ENCODE measurements at places on chromosomes 16 and 17.

DNA sequence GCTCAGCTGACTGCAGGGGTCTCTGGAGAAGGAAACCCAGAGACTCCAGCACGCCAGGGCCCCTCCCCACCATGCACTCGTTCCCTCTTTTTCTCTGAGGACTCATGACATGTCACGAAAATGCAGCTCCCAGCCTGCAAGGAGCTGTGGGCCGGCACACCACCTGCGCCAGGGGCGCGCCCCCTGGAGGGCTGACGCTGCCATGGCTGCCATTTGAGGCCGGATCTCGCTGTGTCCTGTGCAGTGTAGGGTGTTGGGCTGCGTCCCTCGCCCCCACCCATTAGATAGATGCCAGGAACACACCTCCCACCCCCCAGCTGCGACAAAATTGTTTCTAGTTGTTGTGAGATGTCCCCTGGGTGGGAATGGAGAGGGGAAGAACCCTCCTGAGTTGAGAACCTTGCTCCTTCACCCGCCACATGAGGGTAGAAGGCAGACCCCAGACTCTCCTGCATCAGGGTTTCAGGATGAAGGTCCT is 8.2 kb downstream of the SYNGR2 start:
- DNase-seq, result peak; percentile 79

DNA sequence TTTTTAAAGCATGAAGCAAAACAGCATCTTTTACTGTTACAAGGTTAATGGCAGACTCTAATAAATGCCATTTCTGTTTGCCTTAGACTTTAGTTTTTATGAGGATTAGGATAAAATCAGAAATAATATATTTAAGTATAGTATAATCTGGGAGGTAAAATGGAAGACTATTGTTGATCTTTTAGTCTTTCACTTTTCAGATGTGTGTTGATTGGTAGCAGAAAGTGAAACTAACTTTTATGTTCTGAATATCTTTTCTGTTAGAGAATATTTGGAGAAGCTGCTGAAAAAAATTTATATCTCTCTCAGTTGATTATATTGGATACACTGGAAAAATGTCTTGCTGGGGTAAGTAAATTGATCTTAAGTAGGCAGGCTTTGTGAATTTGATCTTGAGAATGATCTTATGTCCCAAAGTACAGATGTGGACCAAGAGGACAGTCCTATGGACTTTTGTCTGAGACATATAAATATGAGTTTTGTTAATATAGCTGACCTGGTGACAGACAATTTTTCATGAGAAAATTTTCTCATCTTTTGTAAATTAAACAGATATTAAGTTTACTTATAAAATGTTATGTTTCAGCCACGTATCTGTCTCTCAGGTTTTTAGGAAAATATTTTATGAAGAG is 64.1 kb downstream of the NF1 start:
- no peak for DNase-seq

DNA sequence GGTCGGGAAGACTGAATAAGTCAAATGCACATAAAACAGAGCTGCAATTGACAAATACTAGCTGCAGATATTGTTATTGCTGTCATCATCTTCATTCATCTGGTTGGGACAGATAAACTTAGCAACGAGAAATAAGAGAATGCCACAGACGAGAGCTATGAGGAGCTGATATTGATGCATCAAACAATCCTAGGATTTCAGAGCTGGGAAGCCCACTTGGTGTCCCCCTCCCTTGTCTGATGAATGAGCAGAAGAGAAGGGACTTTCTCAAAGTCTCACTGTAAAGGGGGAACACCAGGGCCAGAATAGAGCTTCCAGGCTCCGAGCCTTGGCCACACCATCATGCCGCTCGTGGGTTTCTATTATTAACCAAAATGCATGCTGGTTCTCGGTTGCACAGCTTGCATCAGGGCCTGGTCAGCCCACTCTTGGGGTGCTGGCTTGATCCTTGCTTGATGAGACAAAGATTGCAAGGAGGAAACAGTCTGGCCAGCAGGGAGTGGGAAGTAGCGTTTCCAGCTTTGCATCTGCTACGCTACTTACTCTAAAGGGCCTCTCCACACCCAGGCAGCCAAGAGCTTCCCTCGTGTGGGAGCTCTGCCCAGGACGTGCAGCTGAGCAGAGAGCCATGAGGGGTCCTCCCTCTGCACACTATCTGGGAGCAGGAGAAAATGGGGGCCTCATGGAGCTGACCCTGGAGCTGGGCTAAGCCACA is 28.4 kb upstream of the EMP2 start:
- no peak for DNase-seq

- DNase-seq, result no peak
Observed at GRCh38 chr17:47289302-47289701, 34.5 kb upstream of the EFCAB13 start.

DNA sequence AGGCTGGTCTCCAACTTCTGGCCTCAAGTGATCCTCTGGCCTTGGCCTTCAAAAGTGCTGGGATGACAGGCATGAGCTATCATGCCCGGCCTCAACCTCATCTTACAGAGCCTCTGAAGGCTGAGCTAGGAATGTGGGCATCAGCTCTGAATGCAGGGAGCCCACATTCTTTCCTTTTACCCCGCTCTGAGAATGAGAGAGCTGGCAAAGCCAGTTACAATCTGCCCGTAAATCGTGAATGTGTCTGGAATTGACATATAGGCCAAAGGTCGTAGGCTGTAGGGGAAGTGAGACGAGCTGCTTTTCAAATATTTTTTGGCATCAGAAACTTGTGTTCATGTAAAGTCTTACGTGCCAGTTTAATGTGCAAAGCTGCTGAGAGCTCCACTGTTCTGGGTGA is 4.5 kb downstream of the TMEM238L start:
- no peak for DNase-seq

- peak; percentile 26 for DNase-seq
Observed at GRCh38 chr17:40025991-40026815, 11.0 kb downstream of the CSF3 start.

DNA sequence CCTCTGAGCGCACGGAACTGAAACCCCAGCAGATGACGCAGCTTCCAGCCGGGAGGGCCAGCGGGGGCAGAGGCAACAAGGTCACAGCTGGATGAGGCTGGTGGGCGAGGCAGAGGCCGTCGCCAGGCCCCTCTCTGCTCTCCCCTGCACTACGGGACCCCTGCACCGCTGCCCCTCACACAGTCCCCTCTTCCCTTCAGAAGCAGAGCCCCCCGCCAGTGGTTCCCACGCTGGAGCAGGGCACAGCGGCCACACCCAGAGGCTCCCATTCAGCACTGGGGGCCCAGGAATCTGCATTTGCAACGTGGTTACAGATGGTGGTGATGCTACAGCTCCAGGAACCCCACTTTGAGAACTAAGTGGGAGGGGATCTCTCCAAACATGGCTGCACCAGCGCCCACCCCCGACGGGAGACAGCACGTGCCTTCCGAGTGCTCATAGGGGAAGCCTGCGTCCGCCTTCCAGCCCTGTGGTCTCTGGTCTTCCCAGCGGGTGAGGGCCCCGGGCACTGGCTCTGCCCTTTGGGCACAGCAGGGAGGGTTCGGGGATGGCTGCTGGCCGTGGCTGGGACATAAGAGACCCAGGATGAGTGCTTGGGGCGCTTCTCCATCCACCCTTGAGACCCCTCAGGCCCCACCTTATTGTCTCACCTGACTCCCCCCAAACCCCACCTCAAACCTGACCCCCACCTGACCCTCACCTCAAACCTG is 4.7 kb upstream of the RAB40B start:
- no peak for DNase-seq

- DNase-seq, result no peak
Observed at GRCh38 chr17:61299517-61300513, 99.8 kb upstream of the TBX2 start.

DNA sequence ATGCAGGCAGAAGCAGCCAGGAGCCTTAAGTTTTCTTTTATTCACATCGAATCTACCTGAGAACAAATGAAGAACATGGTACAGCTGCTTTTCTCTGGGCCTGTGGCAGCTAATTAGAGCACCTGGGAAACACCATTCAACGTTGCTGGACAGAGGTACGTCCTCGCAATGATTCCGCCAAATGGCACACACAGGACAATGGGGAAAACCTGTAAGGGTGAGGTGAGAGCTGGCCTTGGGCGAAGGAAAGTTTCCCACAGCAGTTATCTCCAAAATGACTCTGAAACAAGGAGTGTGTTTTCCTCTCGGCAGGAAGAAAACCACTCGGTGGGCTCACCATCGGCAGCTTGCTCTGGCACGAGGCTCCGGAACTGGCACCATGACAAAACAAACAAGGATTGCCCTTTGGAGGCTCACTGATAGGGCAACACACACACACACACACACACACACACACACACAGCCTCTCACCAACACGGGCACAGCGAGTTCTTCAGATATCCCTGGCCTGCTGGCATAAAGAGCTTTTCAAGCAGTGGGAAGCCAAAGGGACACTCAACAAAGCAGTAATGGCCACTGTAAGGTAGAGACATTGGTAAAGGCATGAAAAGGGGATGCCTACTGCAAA is 73.7 kb downstream of the ZFHX3 start:
- no peak for DNase-seq
